ENCODE measurements at places on chromosomes 6 and 20. TPM values are rescaled to one million over a fixed set of nuclear protein-coding genes. Genes with fewer than 3 reads are reported as not detected.

The GPR63 gene
- total RNA-seq: 0.08 TPM

The SRC gene
- 15.6 TPM for total RNA-seq

The BTN1A1 gene
- total RNA-seq: not detected

The OR2B6 gene
- not detected for total RNA-seq

The HTR1E gene
- not detected for total RNA-seq

The SPATA25 gene
- not detected for total RNA-seq

The FAM184A gene
- 0.40 TPM for total RNA-seq

The TSHZ2 gene
- total RNA-seq: not detected

The SLC22A1 gene
- 3.0 TPM for total RNA-seq

The DEFB116 gene
- total RNA-seq: not detected

The HLA-A gene
- 2,731 TPM for total RNA-seq

The FUCA2 gene
- 15.5 TPM for total RNA-seq

The CCM2L gene
- not detected for total RNA-seq

The GPLD1 gene
- total RNA-seq: 0.86 TPM

The HLA-DOB gene
- 4.2 TPM for total RNA-seq

The PRND gene
- not detected for total RNA-seq

All from natural killer cell (primary cell).